ENCODE measurements at places on chromosomes 13 and 19.

DNA sequence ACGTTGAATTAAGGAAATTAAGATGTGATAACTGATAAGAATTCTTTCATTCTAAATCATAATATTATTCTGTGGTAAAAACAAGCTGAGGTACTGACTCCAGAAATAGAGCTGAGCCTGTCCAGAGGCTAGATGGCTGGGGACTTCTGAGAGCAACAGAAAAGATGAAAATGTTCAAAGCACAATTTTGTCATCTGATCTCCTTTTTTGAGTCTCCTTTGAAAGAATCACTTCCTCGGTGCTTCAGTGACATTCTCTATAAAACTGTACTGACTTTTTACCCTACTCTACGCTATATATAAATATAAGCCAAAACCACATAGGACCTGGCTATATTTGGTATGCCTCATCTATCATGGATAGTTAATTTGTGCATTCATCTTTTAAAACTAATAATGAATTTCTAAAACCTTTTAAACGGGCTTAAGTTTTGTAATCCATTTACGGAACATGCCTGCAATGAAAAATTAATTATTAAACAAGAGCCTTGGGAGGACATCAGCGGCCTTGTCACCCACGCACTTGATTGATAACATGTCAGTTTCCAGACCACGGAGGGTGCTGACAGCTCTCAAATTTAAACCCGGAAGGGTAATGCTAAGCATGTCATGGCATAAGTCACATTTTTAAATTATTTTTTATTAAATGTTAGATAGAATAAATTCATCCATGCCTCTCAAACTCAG, 235.5 kb downstream of the PCDH9 start:
- no peak for DNase-seq
- H3K36me3 ChIP-seq: no peaks in the 10 kb centered on the region
- H3K27me3 ChIP-seq: no peaks in the 10 kb centered on the region
- H3K4me3 ChIP-seq: no peak overlapping the region
- no peak overlapping the region for H3K27ac ChIP-seq

DNA sequence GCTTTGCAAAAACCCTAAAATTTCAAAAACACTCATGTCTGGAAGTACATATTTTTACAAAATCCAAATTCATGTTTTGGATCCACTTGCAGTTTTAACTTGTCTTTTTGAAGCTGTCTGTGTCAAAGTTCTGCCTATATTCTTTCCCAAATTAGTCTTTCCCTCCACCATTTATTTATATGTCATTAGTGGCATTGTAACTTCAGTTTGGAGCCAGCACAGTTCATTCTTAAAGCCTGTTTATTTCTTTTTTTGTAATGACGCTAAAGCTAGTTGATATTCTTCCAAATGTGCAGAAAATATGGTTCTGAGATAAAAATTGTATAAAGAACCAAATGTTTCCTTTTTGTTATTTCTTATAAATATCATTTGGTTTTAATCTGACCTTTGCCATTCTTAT, 2039.3 kb downstream of the OLFM4 start:
- no peak for DNase-seq
- H3K4me1 ChIP-seq: no peaks in the 10 kb centered on the region
- H3K27me3 ChIP-seq: no peaks in the 10 kb centered on the region
- no peaks in the 10 kb centered on the region for H3K36me3 ChIP-seq
- no peak overlapping the region for H3K27ac ChIP-seq

DNA sequence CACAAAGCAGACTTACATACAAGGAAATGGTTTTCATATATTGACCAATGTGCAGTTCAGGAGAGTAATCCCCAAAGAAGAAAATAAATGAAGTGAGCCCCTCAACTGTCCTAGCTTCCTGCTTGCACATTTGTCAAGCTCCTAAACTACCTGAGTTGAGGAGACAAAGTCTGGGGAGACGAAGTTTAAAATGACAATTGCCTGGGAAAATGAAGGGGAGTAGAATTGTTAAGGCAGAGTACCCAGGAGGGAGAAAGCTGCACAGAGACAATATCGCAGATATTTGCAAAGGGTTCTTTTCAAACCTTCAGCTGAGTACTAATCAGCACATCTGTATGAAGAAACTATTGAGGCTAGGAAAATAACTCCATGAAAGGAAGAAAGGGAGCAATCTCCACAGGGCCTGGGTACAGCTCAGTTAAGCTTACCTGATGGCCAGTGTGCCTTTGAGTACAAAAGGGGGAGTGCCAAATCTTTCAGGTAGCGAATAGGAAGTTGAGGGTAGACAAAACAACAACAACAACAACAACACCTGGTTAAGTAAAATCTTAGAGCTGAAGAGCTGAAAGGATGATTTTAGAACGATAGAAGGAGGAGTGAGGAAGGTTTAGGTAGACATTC, 1700.1 kb upstream of the PRR20A start:
- no peaks in the 10 kb centered on the region for H3K4me1 ChIP-seq
- no peaks in the 10 kb centered on the region for H3K36me3 ChIP-seq
- H3K4me3 ChIP-seq: no peak overlapping the region
- no peaks in the 10 kb centered on the region for H3K27me3 ChIP-seq
- no peak for DNase-seq

DNA sequence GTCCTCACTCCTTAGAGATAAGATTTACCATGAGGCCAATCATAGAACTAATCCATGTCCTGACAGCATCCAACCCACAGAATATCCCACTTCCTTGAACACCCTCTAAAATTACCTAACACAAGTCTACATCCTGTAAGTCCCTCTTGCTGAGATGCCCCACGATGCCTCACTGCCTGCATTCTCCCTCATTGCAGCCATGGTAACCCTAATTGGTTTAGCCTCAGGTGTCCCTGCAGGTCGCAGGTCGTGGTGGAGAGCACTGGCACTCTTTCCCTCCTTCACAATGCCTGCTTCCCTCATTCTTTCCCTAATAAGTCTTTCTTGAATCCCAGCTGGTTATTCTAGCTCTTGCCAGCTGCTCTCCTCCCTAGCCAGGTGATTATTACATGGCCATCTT, 35.3 kb upstream of the MYO16 start:
- H3K27ac ChIP-seq: no peak overlapping the region
- no peak for DNase-seq
- no peaks in the 10 kb centered on the region for H3K36me3 ChIP-seq
- no peaks in the 10 kb centered on the region for H3K4me1 ChIP-seq

DNA sequence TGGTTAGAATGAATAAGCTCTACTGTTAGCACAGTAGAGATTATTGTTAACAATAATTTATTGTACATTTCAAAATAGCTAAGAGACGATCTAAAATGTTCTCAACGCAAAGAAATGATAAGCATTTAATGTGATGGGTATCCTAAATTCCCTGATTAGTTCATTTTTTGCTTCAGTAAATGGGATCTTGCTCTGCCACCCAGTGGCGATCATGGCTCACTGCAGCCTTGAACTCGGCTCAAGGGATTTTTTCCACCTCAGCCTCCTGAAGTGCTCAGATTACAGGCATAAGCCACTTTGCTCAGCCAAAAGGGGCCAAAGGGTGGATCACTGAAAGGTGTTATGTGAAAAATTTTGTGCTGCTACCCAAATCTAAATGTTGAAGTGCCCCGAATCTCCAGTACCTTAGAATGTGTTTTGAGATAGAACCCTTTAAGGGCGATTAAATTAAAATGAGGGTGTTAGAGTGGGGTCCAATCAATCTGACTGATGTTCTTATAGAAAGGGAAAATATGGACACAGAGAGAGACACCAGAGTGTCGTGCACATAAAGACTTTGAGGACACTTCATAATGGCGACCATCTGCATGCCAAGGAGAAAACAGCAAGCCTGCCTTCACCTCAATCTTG, 31.5 kb upstream of the ZNF766 start:
- no peak for DNase-seq
- no peak overlapping the region for H3K27ac ChIP-seq
- peaks cover 4% of the 10 kb centered on the region for H3K4me1 ChIP-seq
- no peaks in the 10 kb centered on the region for H3K27me3 ChIP-seq
- no peak overlapping the region for H3K4me3 ChIP-seq

DNA sequence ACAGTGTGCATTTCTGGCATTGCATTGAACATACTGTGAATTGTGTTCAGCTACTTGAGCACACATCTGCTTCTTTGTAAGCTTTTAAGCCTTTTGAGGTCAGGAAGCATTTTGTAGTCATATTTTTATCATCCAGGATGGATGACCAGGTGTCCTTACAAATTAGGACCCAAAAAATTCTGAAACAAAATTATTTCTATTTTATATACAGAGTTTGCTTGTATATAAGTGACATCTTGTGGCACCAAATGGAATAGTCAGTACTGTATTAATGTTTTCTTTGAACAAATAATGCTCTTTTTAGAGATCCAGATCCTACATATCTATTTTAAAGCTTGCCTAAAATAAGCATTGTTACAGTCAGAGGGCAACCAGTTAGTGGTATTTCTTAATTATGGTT, 9.5 kb upstream of the SUPT20H start:
- H3K4me3 ChIP-seq: no peak overlapping the region
- H3K27ac ChIP-seq: no peak overlapping the region
- DNase-seq: no peak
- no peaks in the 10 kb centered on the region for H3K27me3 ChIP-seq
- no peaks in the 10 kb centered on the region for H3K36me3 ChIP-seq
- H3K4me1 ChIP-seq: no peaks in the 10 kb centered on the region
